Aorta (tissue), 5 donors: ENCODE measurements at places on chromosomes 4 and X.

DNA sequence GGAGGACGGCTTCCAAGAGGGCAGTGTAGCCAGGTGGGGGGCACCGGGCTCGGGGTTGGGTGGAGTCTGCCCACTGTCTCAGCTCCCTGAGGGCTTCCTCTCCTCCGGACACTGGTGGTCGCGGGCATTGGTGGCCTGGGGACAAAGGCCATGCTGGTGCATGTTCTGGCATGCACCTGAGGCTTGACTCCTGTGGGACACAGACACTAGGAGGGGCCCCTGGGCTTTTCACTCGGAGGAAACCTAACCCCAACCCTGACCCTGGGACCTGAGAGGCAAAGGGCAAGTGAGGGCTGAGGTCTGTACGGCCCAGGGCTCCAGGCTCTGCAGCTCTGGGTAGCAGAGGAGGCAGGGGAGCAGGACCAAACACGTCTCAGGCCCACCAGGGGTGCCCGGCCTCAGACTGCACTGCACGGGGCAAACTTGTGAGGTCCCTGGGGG lies 22.3 kb upstream of the FGFR3 start:
- H3K4me3 ChIP-seq = no peak overlapping the region
- H3K4me1 ChIP-seq = no peaks in the 10 kb centered on the region
- H3K27me3 ChIP-seq = no peaks in the 10 kb centered on the region

- H3K27ac ChIP-seq = no peak overlapping the region
- H3K4me1 ChIP-seq = no peaks in the 10 kb centered on the region
- no peak overlapping the region for H3K4me3 ChIP-seq
- no peaks in the 10 kb centered on the region for H3K36me3 ChIP-seq
- DNase-seq = no peak
- H3K27me3 ChIP-seq = no peaks in the 10 kb centered on the region
Measured at GRCh38 chr4:124948976-124949597, 236.6 kb upstream of the ANKRD50 start.

DNA sequence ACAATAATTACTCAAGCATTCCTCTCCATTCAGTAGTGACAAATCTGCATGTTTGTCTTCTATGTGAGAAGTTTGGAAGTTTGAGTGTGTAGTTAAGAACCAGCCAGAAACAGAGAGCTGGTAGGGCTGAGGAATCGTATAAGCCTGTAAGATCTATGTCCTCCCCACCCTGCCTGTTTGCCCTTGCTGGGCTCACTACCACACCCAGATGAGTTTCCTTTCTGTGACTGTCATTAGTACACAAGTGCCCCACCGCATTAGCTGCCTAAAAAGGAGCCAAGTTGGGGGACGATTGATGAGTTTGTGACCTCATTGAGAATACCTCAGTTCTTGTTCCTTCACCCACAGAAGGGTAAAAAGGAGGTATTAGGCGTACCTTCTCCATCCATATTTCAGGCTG lies 28.3 kb downstream of the DOCK11 start:
- no peak overlapping the region for H3K27ac ChIP-seq
- H3K27me3 ChIP-seq = no peaks in the 10 kb centered on the region
- no peak for DNase-seq
- no peaks in the 10 kb centered on the region for H3K36me3 ChIP-seq
- H3K4me3 ChIP-seq = no peak overlapping the region
- H3K4me1 ChIP-seq = no peaks in the 10 kb centered on the region

DNA sequence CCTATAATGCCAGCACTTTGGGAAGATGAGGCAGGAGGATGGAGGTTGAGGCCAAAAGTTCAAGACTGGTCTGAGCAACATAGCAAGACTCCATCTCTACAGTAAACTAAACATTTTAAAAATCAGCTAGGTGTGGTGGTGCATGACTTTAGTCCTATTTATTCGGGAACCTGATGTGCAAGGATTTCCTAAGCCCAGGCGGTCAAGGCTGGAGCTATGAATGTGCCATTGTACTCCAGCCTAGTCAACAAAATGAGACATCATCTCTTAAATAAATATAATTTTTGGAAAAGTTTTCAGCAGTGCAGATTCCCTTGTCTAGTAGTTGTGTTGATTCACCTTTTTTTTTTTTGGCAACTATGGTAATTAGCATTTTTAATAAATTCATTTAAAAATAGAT lies 928.7 kb upstream of the PRKX start:
- no peaks in the 10 kb centered on the region for H3K36me3 ChIP-seq
- H3K4me3 ChIP-seq = no peak overlapping the region
- no peaks in the 10 kb centered on the region for H3K27me3 ChIP-seq
- DNase-seq = no peak

DNA sequence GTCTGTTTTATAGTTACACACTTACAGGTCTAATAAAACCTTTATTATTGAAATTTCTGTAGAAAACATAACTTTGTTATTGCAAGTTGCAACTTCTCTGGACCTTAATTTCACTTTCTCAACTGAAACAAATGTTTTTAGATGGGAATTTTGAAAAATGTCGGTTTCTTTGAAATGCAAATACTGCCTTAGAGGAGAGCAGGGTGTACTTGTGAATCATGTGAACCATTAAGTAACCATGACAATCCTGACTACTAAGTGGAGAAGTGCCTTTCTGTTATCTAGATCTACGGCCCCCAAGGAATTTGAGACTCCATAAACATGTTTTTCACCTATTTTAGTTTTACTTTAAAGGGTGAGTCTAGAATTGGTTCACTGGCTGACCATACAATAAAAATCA lies 8.5 kb upstream of the ARMCX2 start:
- DNase-seq = no peak
- no peaks in the 10 kb centered on the region for H3K27me3 ChIP-seq
- H3K36me3 ChIP-seq = no peaks in the 10 kb centered on the region
- no peaks in the 10 kb centered on the region for H3K4me1 ChIP-seq
- no peak overlapping the region for H3K4me3 ChIP-seq
- no peak overlapping the region for H3K27ac ChIP-seq

GRCh38 chrX:45749375-45749774 lies 548.7 kb upstream of the DIPK2B start:
- DNase-seq = no peak
- no peaks in the 10 kb centered on the region for H3K4me1 ChIP-seq
- no peaks in the 10 kb centered on the region for H3K36me3 ChIP-seq
- no peak overlapping the region for H3K27ac ChIP-seq

GRCh38 chr4:30943356-30943755 lies 223.2 kb downstream of the PCDH7 start:
- DNase-seq = no peak
- H3K27me3 ChIP-seq = no peaks in the 10 kb centered on the region
- no peaks in the 10 kb centered on the region for H3K36me3 ChIP-seq
- H3K27ac ChIP-seq = no peak overlapping the region

- no peaks in the 10 kb centered on the region for H3K27me3 ChIP-seq
- DNase-seq = no peak
- no peak overlapping the region for H3K27ac ChIP-seq
- no peaks in the 10 kb centered on the region for H3K4me1 ChIP-seq
- no peak overlapping the region for H3K4me3 ChIP-seq
Measured at GRCh38 chrX:148499638-148500422, 587 bp upstream of the AFF2 start.

DNA sequence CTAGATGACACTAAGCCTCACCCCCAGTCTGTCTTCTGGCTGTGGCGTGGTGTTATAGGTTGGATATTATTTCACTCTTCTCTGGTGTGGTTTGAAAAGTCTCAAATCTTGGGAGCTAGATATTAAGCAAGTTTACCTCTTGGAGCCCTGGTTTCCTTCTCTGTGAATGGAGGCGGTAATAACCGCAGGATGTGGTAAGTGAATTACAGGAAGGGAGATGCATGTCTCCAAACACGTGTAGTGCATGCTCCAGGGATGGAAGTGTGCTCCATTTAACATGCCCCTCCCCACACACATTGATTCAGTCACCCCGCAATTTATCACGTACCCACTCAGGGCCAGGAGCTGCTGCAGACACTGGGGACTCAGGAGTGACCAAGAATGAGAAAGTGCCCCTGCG lies 4.9 kb downstream of the ZNF275 start:
- no peak for DNase-seq
- H3K27me3 ChIP-seq = no peaks in the 10 kb centered on the region
- H3K4me3 ChIP-seq = no peak overlapping the region
- H3K4me1 ChIP-seq = no peaks in the 10 kb centered on the region
- H3K27ac ChIP-seq = no peak overlapping the region

- no peak overlapping the region for H3K27ac ChIP-seq
- no peak overlapping the region for H3K4me3 ChIP-seq
- H3K27me3 ChIP-seq = no peaks in the 10 kb centered on the region
- no peaks in the 10 kb centered on the region for H3K4me1 ChIP-seq
Measured at GRCh38 chrX:106903856-106904528, 851 bp upstream of the RIPPLY1 start.

GRCh38 chrX:114580336-114580735 lies 3.5 kb upstream of the HTR2C start:
- no peak overlapping the region for H3K27ac ChIP-seq
- no peaks in the 10 kb centered on the region for H3K27me3 ChIP-seq
- H3K4me3 ChIP-seq = no peak overlapping the region
- H3K36me3 ChIP-seq = no peaks in the 10 kb centered on the region

DNA sequence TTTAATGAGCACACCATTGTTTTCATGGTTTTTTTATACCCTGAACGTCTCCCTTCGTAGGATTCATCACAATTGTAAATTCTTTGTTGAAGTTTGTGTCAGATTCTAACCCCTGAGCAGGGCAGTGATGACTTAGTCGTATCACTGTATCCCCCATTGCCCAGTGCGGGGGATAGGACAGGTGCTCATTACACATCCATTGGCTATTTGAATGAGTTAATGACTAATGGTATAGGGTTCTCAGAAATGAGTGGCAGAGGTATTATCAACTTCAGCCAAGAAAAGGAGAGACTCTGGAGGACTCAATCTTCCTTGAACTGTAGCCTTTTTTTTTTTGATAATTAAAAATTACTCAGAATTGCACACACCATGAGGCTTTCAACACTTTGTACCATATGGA lies 64.6 kb downstream of the SYNPO2 start:
- H3K36me3 ChIP-seq = no peaks in the 10 kb centered on the region
- no peak for DNase-seq
- no peak overlapping the region for H3K27ac ChIP-seq
- no peaks in the 10 kb centered on the region for H3K27me3 ChIP-seq
- H3K4me3 ChIP-seq = no peak overlapping the region
- peaks cover 7% of the 10 kb centered on the region for H3K4me1 ChIP-seq

GRCh38 chrX:149036086-149036485 lies 469.0 kb downstream of the IDS start:
- no peaks in the 10 kb centered on the region for H3K36me3 ChIP-seq
- no peak overlapping the region for H3K27ac ChIP-seq
- H3K4me1 ChIP-seq = no peaks in the 10 kb centered on the region
- H3K4me3 ChIP-seq = no peak overlapping the region
- no peaks in the 10 kb centered on the region for H3K27me3 ChIP-seq
- no peak for DNase-seq

- H3K4me1 ChIP-seq = no peaks in the 10 kb centered on the region
- no peak for DNase-seq
- no peaks in the 10 kb centered on the region for H3K27me3 ChIP-seq
- H3K27ac ChIP-seq = no peak overlapping the region
- H3K36me3 ChIP-seq = no peaks in the 10 kb centered on the region
Measured at GRCh38 chr4:81380437-81380836, 91.3 kb downstream of the RASGEF1B start.

- H3K4me1 ChIP-seq = no peaks in the 10 kb centered on the region
- H3K36me3 ChIP-seq = no peaks in the 10 kb centered on the region
- H3K27me3 ChIP-seq = no peaks in the 10 kb centered on the region
- H3K27ac ChIP-seq = no peak overlapping the region
- DNase-seq = no peak
Measured at GRCh38 chrX:65821721-65822496, 154.5 kb downstream of the MSN start.

DNA sequence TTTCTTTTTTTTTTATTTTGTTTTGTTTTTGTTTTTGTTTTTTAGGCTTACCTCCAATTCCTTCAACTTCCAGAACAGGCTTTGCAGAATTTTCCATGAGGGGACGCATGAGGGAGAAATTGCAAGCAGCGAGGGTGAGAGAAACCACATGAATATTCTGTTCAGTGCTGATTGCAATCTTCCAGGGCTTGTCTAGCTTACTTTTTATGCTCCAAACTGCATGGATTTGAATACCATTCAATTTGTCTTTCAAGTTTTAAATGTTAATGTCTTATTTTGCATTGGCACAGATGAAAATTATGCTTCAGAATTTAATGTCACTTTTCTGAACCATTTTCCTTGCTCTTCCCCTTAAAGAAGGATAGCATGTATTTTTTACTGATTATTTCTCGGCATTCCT lies 32.7 kb downstream of the CC2D2A start:
- no peak overlapping the region for H3K27ac ChIP-seq
- H3K27me3 ChIP-seq = no peaks in the 10 kb centered on the region
- no peak overlapping the region for H3K4me3 ChIP-seq
- H3K36me3 ChIP-seq = no peaks in the 10 kb centered on the region
- no peaks in the 10 kb centered on the region for H3K4me1 ChIP-seq
